Stimulated activated CD8-positive, alpha-beta memory T cell treated with anti-CD3 and anti-CD28 coated beads, Interleukin-4, amount 100 ng/mL, for 24 hours (primary cell): ENCODE measurements at places on chromosomes 12 and 14.

DNA sequence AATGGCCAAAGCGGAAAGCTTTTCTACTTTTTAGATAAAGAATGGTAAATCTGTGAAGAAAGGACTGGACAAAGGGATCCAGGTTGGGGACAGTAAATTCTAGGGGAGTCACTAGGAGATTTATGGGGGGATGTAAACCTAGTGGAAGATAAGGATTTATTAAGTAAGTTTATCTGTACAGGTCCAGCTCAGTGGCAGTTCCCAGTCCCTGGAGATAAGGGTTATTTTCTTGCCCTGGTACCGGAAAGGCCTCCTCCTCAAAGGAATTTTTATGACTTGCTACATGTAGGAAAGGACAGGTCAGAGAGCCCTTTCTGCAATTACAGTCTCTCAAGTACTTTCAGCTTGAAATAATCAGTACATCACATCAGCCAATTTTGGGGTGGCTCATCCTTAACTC is 72.6 kb upstream of the BICD1 start:
- DNase-seq = no peak

DNA sequence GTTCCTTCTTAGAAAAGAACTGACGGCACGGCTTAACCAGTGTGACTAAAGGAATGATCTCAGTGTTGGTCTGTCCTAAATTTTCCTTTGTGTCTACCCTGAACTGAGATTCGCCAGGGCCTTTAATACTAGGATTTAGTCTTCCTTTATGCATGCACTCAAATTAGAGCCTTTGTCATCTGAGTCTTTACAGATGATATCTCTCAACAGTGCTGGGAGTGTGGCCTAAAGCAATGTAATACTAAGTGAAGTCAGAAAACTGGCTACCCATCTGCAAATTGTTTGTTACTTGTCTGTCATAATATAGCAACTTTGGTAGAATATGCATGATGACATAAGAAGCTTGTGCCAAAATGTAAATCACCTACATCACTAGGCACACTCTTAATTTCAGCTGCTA is 95.4 kb downstream of the PTPRO start:
- no peak for DNase-seq

- DNase-seq = no peak
Measured at GRCh38 chr12:104685366-104685765, 228.6 kb downstream of the CHST11 start.

GRCh38 chr14:72889366-72889765 is 4.5 kb downstream of the DPF3 start:
- no peak for DNase-seq

GRCh38 chr14:27435923-27436670 is 838.3 kb upstream of the NOVA1 start:
- no peak for DNase-seq

DNA sequence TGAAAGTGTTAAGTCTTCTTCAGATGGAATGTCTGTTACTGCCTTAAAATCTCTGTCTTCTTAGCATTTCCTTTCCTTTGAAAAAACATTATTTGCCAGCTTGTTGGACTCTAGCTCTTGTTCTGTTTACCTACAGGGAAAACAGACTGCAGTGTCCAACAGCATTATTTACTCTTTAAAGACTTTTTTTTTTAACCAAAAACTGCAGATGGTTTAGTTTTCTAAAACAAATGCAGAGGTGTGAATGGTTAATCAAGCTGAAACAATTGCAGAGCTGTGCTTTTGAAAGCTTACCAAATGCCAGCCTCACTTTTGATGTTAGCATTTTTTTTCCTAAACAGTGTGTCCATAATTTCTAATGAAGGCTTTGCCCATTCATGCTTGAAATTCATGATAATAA is 323.3 kb downstream of the TMEM117 start:
- no peak for DNase-seq

DNA sequence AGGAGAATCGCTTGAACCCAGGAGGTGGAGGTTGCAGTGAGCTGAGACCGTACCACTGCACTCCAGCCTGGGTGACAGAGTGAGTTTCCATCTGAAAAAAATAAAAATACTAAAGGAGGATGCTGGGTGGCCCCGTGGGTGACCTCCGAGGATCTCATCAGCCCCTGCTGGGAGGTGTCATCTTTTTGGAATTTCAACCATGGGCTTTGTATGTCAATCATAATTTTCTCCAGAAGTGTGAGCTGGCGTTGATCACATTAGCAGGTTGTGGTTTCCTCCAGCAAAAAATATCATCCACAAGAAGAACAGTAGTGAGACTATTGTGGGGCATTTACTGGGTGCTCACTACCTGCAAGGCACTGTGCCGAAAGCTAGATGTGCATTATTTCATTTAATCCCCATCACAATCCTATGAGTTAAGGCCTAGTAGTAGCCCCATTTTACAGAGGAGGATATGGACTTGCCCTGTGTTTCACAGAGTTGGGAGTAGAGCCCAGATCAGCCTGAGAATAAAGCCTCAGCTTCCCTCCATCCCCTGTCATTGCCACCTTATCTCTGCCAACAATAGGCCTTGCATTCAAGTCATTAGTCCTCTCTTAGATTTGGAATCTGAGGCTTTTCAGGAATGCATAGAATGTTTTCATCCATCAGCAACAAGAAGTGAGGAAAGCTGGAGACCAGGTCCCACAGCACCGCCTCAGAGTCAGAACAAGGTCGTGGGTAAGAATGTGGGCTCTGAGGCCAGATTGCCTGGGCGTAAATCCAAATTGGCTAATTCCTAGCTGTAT is 39.8 kb downstream of the SVOP start:
- no peak for DNase-seq

GRCh38 chr12:84738481-84738972 is 174.1 kb downstream of the SLC6A15 start:
- DNase-seq = no peak

GRCh38 chr12:53593707-53594106 is 32.5 kb downstream of the ATF7 start:
- DNase-seq = no peak

DNA sequence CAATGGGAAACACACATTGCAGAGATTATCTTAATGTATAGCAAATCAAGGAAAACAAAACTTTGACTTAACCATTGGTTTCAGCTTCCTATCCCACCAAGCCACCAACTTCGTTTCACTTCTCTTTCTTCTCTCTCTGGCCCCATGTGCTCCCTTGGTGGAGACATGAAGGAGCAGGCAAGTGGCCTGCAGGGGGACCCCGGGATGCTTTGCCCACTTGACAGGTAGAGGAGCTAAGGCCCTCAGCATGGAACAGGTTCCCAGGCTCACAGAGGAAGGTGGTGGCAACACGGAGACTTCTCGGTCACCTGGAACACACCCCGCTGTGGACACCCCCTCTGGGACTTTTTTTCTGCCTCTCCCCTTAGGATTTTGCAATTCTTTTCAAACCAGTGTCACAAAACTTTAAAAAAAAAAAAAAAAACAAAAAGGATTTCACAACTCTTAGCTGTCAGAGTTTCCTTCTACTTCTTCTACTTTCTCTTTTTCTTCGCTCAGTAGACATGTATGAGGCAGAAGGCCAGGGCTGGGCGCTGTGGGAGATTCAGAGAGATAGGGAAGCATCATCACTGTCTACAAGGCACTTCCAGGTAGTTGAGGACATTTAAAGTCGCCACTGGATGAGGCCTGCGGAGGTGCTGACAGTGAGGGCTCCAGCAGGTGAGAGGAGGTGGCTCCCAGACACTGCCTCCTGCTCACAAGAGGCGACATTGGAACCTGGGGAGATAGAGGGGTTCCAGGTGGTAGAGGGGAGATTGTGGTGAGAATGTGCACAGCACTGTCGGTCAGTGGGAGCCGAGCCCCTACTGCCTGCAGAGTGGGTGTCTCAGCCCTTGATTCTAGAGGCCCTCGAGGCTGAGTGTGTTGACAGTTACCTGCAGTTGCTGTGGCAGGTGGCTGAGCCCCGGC is 119.6 kb downstream of the GCH1 start:
- DNase-seq = no peak

DNA sequence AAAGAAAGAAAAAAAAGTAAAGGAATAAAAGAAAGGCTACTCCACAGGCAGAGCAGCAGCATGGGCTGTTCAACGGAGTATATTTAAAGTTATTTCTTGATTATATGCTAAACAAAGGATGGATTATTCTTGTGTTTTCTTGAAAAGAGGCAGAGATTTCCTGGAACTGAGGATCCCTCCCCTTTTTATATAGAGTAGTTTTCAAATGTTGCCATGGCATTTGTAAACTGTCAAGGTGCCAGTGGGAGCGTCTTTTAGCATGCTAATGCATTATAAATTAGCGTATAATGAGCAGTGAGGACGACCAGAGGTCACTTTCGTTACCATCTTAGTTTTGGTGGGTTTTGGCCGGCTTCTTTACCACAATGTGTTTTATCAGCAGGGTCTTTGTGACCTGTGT is 383.0 kb downstream of the PCNX1 start:
- no peak for DNase-seq

- DNase-seq = no peak
Measured at GRCh38 chr12:101710288-101710687, 12.8 kb downstream of the CHPT1 start.

DNA sequence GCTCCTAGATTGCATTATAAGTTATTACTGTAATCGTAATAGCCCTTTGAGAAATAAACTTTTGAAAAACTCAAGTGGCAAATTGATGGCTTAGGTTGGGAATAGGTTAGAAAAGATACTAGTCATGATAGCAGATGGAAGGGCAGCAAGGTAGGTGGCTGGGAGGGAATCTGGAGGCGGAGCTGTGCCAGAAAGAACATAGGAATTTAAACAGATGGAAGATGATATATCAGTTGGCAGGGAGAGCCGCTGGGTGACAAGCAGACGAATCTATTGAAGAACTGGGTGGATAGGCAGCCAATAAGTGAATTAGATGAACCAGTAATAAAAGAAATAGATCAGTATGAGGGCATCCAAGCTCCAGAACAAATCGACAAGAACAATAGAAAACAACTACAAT is 142.1 kb downstream of the CNTN1 start:
- no peak for DNase-seq

DNA sequence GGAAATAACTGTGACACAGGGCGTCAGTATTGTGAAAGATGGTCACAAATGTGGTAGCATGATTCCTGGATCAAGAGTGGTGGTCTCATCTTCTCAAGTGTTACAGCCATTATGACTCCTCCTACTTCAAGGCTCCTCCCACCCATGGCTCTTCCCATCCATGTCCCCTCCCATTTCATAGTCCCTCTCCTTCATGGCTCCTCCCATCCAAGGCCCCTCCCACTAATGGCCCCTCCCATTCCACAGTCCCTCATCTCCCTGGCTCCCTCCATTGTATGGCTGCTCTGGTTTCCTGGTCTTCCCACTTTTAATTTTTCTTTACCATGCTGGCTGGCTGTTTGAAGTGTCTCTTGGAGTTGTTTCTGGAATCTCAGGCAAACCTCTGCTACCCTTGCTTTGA is 1375.2 kb upstream of the TMEM132C start:
- no peak for DNase-seq

GRCh38 chr12:110688446-110689280 is at the start of gene HVCN1:
HVCN1 (minus strand) TSS chr12:110689115; CDS start chr12:110683245, 5,870 bp downstream.
- no peak for DNase-seq

- DNase-seq = peak; percentile 38
Measured at GRCh38 chr12:47741340-47741703, 16.0 kb upstream of the ENDOU start.

DNA sequence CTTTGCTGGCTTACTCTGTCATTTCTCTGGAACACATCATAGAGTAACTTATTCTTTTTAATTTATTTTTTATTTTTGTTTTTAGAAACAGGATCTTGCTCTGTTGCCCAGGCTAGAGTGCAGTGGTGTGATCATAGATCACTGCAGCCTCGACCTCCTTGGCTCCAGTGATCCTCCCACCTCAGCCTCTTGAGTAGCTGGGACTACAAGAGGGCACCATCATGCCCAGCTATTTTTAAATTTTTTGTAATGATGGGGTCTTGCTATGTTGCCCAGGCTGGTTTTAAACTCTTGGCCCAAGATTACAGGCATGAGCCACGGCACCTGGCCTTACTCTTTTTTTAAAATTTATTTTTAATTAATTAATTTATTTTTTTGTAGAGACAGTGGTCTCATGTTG is 32.2 kb upstream of the RD3L start:
- DNase-seq = no peak

GRCh38 chr12:67889931-67890330 is 99.3 kb upstream of the IFNG-AS1 start:
- no peak for DNase-seq

- DNase-seq = no peak
Measured at GRCh38 chr14:31950764-31951637, 126.1 kb upstream of the ARHGAP5 start.

DNA sequence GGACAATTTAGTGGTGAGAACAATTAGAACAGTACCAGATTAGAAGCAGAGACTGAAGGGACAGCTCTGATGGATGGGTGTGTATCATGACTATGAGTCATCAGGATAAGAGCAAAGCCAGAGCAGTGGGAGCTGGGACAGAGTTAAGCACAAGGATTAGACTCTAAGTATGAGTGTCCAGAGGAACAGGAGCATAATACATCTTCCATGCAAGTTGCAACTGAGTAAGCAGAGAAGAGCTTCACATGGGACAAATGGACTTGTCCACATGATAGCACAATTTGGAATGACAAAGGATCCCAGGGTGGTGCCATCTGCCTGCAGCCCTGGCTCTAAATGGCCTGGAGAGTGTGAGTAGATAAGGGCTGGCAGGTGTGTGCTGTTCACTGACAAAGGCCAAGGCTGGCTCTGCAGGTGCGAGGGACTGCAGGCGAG is 226.4 kb upstream of the CAND1 start:
- DNase-seq = no peak

DNA sequence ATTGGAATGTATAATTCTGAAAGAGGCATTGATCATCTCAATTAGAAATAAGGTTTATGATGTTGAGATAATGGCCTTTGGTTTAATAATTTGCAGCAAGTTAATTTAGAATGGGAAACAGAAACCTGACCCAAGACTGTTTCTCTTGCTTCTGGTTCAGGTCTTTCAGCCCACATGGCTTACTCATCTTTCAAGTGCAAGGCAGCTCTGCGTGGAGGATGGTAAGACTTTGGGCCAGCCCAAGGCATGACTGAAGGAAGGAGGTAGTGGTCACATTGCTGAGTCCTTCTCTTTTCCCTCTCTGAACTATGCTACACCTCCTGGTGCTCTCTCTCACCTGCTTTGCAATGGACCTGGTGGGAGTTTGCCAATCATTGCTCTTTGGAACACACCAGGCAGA is 98.7 kb downstream of the CAND1 start:
- DNase-seq = no peak

GRCh38 chr14:24095271-24096068 is 1.4 kb downstream of the PCK2 start:
- DNase-seq = peak; percentile 59

GRCh38 chr12:29673346-29673745 is 110.4 kb downstream of the TMTC1 start:
- no peak for DNase-seq

- no peak for DNase-seq
Measured at GRCh38 chr12:2344476-2344875, 291.7 kb downstream of the CACNA1C start.

- DNase-seq = no peak
Measured at GRCh38 chr12:89245090-89245489, 107.2 kb downstream of the DUSP6 start.

GRCh38 chr14:67532998-67533753 is at the start of gene PLEKHH1:
PLEKHH1 (plus strand) TSS chr14:67533290; CDS start chr14:67541868, 8,578 bp downstream.
- DNase-seq = peak; percentile 42

GRCh38 chr12:118371321-118372282 is 1.1 kb downstream of the TAOK3 start:
- DNase-seq = no peak
